ENCODE measurements at places on chromosomes 2 and 18.

GRCh38 chr2:136448432-136448831 is 316.9 kb upstream of the THSD7B start:
- DNase-seq = no peak

DNA sequence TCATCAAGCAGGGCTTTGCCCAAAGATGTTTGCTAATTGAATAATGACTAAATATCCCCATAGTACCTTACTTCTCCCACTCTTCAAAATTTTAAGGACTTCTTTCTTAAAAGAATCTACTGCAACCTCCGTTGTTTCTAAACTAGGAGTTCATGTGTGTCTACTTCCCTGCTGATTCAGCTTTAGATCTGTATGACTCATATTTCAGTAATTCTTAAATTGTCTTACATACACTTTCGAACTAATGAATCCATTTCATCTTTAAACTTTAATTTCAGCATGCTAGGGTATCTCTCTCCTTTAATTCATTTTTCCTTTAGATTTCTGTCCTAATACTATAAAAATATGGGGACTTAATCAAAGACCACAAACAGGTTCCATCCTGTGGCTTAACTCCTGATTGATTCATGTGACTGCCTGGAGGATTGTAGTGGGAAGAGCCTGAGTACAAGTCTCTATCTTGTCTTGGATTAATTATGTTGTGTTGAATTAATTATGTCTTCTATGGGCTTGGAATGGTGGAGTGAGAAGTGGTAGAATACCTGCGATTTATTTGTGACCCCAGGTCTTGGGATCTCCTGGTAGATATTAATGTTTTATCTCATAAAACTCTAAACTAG is 24.9 kb upstream of the COL5A2 start:
- peak; percentile 45 for DNase-seq

DNA sequence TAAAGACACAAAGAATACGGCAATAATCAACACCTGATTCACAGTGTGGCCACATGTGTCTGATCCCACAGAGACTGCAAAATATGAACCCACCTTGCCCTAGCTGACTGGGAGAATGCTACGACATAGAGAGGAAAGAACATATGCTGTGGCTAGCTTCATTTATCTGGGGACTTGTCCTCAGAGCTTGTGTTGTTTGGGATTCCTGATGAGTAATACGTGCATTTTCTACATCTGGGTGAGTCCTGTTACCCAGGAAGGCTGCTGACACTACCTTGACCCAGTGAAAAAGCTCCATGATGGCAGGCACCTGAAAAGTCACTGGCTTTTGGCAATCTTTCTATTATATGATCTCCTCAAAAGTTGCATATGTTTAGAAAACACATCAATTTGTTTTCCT is 427.7 kb upstream of the LYPD1 start:
- DNase-seq = peak; percentile 55

GRCh38 chr2:64405581-64406406 is 48.2 kb upstream of the LGALSL start:
- DNase-seq = peak; percentile 77

DNA sequence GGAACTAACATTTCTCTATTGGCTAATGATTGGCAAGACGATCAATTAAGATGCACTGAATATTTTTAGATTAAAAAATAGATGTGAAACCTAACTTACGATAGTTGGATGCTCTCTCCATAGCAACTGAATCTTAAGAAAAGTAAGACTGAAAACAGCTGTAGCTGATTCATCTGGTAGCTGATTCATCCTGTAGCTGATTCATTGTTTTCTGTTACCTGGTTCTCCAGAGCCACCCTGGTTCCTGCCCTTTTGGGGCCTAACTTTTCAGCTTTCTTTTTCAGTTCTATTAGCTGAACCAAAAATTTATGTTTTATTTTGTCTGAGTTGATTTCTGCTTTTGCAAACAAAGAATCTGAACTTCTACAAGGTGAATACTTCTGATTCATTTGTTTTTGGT is 22.7 kb upstream of the SPR start:
- DNase-seq = peak; percentile 35

- no peak for DNase-seq
Observed at GRCh38 chr18:31577195-31577594, 14.5 kb upstream of the TTR start.
